ENCODE measurements at places on chromosomes 3 and 15.
A peak's percentile ranks its signal among the peaks of the same experiment; 100 is the strongest.

DNA sequence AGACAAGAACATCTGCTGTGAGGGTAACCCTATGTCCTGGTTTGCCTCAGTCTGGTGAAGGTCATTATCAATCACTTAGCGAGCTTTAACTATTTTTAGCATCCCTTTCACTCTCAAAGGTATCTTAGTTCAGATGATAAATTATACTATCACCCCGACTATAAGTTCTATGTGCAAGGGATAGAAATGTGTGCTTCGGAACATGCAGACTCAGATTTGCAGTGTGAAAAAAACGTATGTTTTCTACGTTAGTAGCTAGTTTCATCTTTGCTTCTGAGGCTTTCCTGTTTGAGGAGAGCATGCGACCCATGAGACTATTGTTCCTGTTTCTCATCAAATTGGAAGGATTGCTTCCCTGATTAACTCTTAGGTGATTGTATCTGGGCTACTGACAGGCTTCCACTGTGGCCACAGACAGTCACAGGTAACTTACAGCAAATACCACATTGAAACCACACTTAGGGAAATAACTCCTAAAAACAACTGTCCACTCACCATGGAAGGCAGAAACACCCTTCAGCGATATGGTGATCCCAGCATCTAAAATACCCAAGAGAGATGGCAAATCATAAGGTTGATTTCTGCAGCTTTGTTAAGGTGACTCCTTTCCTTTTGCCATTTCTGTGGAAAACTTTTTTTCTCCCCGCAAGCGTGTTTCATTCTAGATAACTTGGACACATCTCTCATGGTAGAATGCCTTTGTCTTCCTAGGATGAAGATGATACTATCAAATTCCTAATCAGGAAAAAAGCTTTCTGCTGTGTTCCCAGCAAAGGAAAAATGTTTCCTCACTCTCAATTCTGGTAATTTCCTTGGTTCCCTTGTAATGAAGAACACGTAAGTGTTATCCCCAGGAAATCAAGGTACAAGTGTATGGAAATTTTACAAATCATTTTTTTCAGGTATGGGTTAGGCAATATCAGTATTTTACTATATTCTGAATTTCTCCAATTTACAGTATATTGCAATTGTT, 5.2 kb downstream of the GCSAM start:
- H3K27ac ChIP-seq: no peak overlapping the region
- H3K4me1 ChIP-seq: no peaks in the 10 kb centered on the region
- no peak for DNase-seq

DNA sequence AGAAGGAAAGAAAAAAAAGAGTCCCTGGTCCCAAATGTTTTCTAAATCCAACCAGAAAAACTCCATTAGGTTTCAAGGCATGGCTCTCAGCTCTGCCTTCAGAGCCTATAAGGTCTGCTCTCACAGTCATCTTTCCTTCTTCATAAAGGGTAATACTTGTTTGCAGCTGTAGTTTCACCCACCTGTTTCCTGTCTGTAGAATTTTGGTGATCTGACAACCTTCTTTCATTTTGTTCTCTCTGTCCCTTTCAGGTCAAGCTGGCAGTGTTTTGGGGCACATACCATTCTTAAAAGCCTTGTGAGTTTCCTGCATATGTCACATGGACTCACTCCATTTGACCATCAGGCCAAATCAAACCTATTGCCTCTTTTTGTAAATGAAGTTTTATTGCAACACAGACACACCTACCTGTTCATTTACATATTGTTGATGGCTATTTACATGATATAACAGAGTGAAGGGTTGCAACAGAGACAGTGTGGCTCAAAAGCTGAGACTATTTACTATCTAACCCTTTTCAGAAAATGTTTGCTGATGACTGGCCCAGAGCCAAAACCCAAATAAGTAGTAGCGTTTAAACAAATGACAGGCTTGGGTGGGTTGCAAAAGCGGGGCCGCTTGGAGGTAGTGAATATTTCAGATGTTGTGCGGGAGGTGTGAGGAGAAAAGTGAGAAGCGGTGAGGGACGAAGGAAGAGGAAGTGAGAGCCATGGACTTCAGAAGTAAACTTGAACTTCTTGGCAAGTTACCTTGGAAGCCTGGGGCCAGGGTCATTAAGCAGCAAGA, 292.7 kb upstream of the PROK2 start:
- no peaks in the 10 kb centered on the region for H3K4me1 ChIP-seq
- no peaks in the 10 kb centered on the region for H3K36me3 ChIP-seq
- no peak overlapping the region for H3K27ac ChIP-seq
- DNase-seq: no peak

DNA sequence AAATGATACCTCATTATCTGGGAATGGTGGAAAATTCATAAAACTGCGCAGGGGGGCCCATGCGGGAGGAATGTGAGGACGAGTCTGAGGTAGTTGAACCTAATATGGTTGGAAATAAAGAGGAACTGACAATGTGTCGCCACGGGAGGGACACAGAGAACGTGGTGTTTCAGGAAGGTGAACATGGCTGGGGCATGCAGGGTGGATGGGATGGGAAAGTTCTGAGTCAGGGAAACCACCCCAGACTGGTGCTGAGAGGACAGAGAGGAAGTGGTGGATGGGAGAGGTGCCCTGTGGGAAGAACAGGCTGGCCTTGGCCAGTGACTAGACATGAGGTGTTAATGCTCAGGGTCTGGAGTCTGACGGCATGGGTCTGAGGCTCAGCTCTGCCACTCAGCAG, 137.1 kb upstream of the WNT5A start:
- H3K36me3 ChIP-seq: no peaks in the 10 kb centered on the region
- no peak overlapping the region for H3K4me3 ChIP-seq
- no peaks in the 10 kb centered on the region for H3K27me3 ChIP-seq
- H3K27ac ChIP-seq: no peak overlapping the region
- no peaks in the 10 kb centered on the region for H3K4me1 ChIP-seq
- DNase-seq: no peak

GRCh38 chr3:98732286-98733052, 30.7 kb upstream of the ST3GAL6 start:
- DNase-seq: peak; percentile 72
- H3K27ac ChIP-seq: peak overlapping the region; percentile 81
- H3K4me1 ChIP-seq: peaks cover 22% of the 10 kb centered on the region
- H3K27me3 ChIP-seq: no peaks in the 10 kb centered on the region
- H3K36me3 ChIP-seq: no peaks in the 10 kb centered on the region
- H3K4me3 ChIP-seq: peak overlapping the region; percentile 96

DNA sequence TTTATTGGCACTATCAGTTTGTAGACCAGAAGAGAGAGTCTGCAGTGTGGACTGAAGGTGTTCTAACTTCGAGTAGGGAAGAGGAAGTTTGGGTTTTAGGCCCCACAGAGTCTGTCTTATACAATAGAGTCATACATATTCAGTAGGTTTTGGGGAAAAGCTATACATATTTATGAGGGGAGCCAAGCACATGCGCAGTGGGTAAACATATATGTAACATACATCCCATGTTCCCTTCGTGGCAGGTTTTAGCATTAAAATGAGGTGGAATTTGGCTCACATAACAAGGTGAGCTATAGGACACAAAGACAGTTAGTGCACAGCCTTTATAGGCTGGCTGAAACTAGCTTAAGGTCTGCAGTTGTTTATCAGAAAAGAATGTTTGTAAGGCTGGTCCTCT, 4.9 kb downstream of the GALK2 start:
- H3K27me3 ChIP-seq: no peaks in the 10 kb centered on the region
- no peak for DNase-seq
- no peak overlapping the region for H3K27ac ChIP-seq
- H3K4me3 ChIP-seq: no peak overlapping the region
- peaks cover 14% of the 10 kb centered on the region for H3K4me1 ChIP-seq

DNA sequence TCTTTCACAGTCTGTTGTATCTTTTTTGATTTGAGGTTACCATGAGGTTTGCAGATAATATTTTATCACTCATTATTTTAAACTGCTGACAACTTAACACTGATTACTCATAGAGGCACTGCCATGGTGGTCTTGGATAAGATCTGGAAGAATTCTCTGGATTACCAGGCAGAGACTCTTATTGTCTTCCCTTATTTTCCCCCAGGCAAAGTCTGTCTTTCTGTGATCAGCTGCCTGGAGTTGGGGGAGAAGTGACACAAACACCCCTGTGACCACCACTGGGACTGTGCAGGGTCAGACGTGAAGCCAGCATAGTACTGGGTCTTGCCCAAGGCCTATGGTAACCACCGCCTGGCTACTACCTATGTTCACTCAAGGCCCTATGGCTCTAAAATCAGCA, 4.7 kb downstream of the PATL2 start:
- no peak for DNase-seq
- no peak overlapping the region for H3K4me3 ChIP-seq
- no peak overlapping the region for H3K27ac ChIP-seq
- no peaks in the 10 kb centered on the region for H3K4me1 ChIP-seq

GRCh38 chr15:92163641-92164040, 230.0 kb upstream of the ST8SIA2 start:
- no peaks in the 10 kb centered on the region for H3K27me3 ChIP-seq
- no peak overlapping the region for H3K4me3 ChIP-seq
- peaks cover 27% of the 10 kb centered on the region for H3K36me3 ChIP-seq
- H3K4me1 ChIP-seq: no peaks in the 10 kb centered on the region
- H3K27ac ChIP-seq: no peak overlapping the region
- DNase-seq: no peak

- H3K4me1 ChIP-seq: peaks cover 6% of the 10 kb centered on the region
- no peaks in the 10 kb centered on the region for H3K27me3 ChIP-seq
- no peaks in the 10 kb centered on the region for H3K36me3 ChIP-seq
These were observed 14.1 kb upstream of the GADL1 start for GRCh38 chr3:30908456-30909037.

- DNase-seq: peak; percentile 75
- H3K27me3 ChIP-seq: no peaks in the 10 kb centered on the region
- H3K36me3 ChIP-seq: no peaks in the 10 kb centered on the region
- no peak overlapping the region for H3K4me3 ChIP-seq
- H3K27ac ChIP-seq: peak overlapping the region; percentile 60
These were observed 315.4 kb upstream of the RASGRP1 start for GRCh38 chr15:38879909-38880471.

DNA sequence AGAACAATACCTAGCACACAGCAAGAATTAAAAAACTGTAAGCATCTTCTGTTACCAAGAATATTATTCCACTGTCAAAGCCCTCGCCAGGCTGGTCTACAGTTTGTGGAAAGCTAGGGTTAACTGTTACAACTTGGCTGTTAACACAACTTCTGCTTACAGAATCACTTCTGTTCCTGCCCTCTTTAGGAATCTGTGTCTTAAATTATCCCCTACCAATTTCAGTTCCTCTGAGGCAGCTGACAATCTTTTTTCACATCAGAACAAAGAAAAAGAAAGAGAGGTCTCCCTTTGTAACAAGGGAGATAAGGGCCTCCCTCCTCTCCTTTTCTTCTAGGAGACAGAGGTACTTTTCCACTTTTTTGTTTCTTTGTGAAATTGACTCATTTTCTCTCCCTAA, 188.9 kb downstream of the FMN1 start:
- no peaks in the 10 kb centered on the region for H3K36me3 ChIP-seq
- peaks cover 4% of the 10 kb centered on the region for H3K4me1 ChIP-seq
- DNase-seq: no peak
- no peaks in the 10 kb centered on the region for H3K27me3 ChIP-seq
- H3K27ac ChIP-seq: no peak overlapping the region
- H3K4me3 ChIP-seq: no peak overlapping the region

- no peaks in the 10 kb centered on the region for H3K27me3 ChIP-seq
- no peaks in the 10 kb centered on the region for H3K4me1 ChIP-seq
- H3K4me3 ChIP-seq: peak within 1 kb of the TSS; percentile 69
- peaks cover 39% of the 10 kb centered on the region for H3K36me3 ChIP-seq
- peak within 1 kb of the TSS; percentile 77 for H3K27ac ChIP-seq
These were observed at the start of gene THBS1 for GRCh38 chr15:39580485-39581241. Gene THBS1, plus strand, starts transcription at chr15:39581079. Its CDS starts 779 bp downstream, at chr15:39581858.

DNA sequence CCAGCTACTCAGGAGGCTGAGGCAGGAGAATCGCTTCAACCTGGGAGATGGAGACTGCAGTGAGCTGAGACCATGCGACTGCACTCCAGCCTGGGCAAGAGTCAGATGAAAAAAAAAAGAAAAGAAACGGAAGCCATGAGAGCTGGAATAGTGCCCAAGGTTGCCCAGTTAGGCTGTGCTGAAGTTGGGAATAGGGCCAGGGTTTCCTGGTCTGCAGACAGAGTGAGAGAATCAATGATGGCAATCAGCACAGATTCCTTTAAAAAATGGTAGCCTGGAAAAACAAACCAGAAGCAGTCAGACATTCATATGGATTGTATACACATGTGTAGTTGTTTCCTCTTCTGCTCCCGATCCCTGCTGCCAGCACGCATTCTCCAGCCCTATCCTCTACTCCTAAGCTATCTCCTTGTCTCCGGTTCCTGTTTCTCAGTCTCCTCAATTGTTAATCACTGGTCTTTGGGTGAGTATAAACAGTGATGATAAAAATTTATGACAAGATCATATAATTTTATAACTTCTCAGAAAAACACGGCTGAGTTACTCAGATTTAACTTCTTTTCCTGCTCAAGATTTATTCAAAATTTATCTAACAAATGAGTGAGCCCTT, 316.2 kb upstream of the UMPS start:
- peak overlapping the region; percentile 62 for H3K27ac ChIP-seq
- no peaks in the 10 kb centered on the region for H3K27me3 ChIP-seq
- peaks cover 52% of the 10 kb centered on the region for H3K36me3 ChIP-seq
- H3K4me1 ChIP-seq: no peaks in the 10 kb centered on the region

DNA sequence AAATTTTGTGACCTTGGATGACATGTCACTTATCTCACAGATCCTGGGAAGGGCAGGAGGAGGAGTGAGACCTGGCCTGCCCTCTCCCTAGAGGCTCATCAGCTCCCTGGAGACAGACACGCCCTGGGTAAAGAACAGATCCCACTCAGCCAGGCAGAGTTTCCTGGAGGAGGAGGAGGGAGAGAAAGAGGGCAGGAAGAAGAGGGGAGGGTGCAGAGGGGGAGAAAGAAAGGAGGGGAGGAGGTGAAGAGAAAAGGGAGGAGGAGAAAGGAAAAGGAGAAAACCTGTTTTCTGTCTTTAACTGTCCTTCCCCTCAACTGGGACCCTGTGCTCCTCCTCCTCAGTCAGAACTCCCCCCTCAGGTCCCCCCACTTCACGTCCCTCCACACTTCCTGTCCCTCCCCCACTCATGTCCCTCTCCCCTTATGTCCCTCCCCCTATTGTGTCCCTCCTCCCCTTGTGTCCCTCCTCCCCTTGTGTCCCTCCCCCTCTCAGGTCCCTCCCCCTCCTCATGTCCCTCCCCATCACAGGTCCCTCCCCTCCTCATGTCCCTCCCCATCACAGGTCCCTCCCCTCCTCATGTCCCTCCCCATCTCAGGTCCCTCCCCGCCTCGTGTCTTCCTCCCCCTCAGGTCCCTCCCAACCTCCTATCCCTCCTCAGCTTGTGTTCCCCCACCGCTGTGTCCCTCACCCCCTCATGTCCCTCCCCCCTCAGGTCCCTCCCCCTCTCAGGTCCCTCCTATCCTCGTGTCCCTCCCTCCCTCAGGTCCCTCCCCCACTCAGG, 52.3 kb upstream of the CGNL1 start:
- no peak overlapping the region for H3K4me3 ChIP-seq
- H3K27ac ChIP-seq: no peak overlapping the region
- no peaks in the 10 kb centered on the region for H3K36me3 ChIP-seq
